ENCODE measurements at places on chromosomes 5 and 9. TPM values are rescaled to one million over a fixed set of nuclear protein-coding genes. Genes with fewer than 3 reads are reported as not detected.
A peak's percentile ranks its signal among the peaks of the same experiment; 100 is the strongest.

DNA sequence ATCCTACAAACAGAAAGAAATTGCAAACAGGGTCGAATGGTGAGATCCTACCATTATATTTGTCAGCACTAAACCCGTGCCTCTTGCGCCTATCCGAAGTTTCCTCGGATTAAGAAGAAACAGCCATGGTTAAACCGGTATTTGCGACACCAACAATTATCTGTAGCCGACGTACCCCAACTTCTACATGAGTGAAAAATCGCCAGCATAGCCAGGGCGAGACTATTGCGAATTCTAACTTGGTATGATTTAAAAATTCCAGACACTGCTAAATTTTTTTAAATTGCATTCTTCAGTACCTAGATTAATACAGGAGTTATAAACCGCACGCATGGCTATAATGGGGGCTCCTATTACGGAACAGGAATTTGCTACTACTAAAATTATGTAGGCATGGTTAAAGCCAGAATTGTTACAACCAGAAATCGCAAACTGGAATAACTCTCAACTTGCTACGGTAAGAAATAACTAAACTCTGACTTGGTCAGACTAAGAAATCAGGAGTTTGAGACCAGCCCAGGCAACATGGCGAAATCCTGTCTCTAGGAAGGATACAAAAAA is 25.3 kb upstream of the ANXA2R start:
- H3K4me1 ChIP-seq = peaks cover 9% of the 10 kb centered on the region
- peak overlapping the region; percentile 93 for H3K4me3 ChIP-seq
- H3K36me3 ChIP-seq = peaks cover 6% of the 10 kb centered on the region
- H3K27ac ChIP-seq = no peak overlapping the region
- H3K27me3 ChIP-seq = no peaks in the 10 kb centered on the region

DNA sequence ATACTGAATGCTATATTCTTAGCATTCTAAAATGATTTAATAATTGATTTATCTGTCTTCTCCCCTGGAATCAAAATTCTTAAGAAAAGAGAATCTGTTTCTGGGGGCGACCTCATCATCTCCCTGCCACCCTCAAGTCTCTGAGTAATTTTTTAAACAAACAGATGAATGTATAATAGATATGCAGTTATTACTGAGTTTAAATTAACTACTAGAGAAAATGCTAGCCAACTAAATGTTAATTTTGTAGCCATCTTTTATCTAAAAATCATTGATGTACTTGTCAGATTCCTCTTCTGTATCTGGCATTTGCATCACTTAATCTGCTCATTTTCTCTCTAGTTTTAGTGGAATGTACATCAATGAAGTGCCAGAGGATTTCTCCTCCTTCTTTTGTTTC is 87.5 kb downstream of the ERBIN start:
- no peak overlapping the region for H3K27ac ChIP-seq
- H3K4me3 ChIP-seq = no peak overlapping the region
- no peaks in the 10 kb centered on the region for H3K27me3 ChIP-seq
- H3K4me1 ChIP-seq = no peaks in the 10 kb centered on the region
- H3K36me3 ChIP-seq = peaks cover 20% of the 10 kb centered on the region
- no peak for DNase-seq

GRCh38 chr9:2816476-2817141 is 27.3 kb downstream of the PUM3 start:
- H3K27me3 ChIP-seq = no peaks in the 10 kb centered on the region
- H3K4me3 ChIP-seq = no peak overlapping the region
- DNase-seq = no peak
- H3K27ac ChIP-seq = no peak overlapping the region

DNA sequence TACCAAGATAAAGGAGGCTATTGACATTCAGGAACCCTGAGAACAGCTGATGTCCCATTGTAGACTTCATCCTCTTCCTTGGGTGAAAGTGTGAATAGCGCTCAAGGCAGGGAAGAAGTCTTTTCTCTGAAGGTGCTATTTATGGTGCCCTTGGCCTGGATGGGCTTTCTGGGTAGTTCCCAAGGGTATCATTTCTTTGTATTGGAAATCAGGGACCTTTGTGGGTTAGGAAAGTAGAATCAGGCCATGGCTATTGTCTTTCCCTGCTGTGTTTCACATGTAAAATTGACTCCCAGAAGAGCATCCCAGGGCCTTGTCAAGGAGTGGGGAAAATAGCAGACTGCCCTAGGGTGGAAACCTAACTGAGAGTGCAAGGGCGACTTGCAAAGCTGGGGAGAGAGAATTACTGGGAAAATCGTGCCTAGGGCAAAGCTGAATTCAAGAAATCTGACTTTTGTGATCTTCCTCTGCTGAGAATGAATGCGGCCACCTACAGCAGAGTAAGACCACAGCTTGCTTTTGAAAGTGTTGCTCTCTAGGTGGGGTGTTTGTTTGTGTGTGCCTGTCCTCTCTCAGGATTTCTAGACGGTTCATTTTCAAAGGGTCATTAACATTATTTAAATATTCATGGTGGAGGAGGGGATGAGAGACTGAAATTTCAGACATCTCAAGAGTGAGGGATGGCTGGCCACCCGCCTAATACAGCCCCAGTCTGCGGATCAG is 160.6 kb downstream of the C9orf152 start:
- DNase-seq = peak; percentile 67
- H3K36me3 ChIP-seq = 0 out of 2 replicates have a peak, but pooled peaks cover 4% of the 10 kb centered on the region
- H3K27me3 ChIP-seq = no peaks in the 10 kb centered on the region
- H3K27ac ChIP-seq = peak overlapping the region; percentile 8
- H3K4me3 ChIP-seq = peak overlapping the region; percentile 83

- no peak overlapping the region for H3K27ac ChIP-seq
- H3K27me3 ChIP-seq = no peaks in the 10 kb centered on the region
- H3K4me3 ChIP-seq = no peak overlapping the region
- H3K36me3 ChIP-seq = peaks cover 9% of the 10 kb centered on the region
These were observed 96.5 kb downstream of the SMIM23 start for GRCh38 chr5:171882118-171882517.

Gene GFRA3
- total RNA-seq = 1.8 TPM

DNA sequence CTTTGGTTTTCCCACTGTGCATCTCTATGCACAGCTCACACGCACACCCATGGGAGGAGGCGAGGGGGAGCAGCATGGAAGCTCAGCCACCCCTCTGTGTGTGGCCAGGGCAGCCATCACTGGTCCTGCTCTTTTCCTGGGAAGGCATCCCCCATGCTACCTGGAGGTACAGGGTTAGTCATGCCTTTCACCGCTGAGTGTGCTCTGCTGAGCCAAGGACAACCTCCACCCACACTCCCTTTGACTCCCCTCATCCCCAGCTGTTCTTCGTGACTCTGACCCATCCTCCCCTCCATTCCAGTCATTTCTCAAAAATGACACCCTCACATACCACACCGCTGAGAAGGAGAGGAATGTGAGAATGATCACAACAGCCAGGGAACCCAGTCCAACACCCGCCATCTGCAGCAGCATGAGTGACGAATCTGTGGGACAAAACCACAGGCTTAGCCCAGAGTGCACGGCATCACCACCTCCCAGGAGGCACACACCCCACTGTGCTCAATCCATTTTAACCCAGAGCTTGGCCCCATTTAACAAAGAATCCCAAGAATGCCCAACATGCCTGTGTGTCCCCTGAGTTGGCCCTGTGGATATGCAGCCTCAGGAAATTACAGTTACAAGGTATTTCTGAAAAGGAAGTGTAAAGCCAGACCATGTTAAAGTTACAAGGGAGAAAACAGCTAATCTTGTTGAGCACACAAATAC is 133.4 kb downstream of the SUSD1 start:
- H3K4me3 ChIP-seq = no peak overlapping the region
- peaks cover 2% of the 10 kb centered on the region for H3K36me3 ChIP-seq
- peaks cover 4% of the 10 kb centered on the region for H3K4me1 ChIP-seq

GRCh38 chr5:68369457-68370125 is 154.0 kb downstream of the PIK3R1 start:
- no peaks in the 10 kb centered on the region for H3K4me1 ChIP-seq
- no peak overlapping the region for H3K4me3 ChIP-seq
- no peaks in the 10 kb centered on the region for H3K36me3 ChIP-seq
- DNase-seq = no peak
- no peak overlapping the region for H3K27ac ChIP-seq
- H3K27me3 ChIP-seq = no peaks in the 10 kb centered on the region

DNA sequence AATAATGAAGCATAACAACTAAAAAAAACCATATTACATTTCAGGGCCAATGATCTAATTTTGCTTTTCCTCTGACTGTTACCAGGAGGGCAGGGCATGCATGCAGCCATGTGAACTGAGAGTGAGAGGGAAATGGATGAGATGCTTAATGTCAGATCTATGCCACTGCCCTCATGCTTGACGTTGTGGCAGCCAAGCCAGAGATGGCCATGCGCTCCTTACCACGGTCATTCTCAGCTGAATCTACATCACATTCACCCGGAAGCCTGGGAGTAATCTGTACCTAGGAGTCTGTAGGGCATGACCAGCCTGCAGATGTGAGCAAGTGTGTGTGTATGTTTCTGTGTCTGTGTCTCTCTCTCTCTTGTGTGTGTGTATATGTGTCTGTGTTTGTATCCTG is 183.7 kb downstream of the KDM4C start:
- H3K4me1 ChIP-seq = no peaks in the 10 kb centered on the region
- no peaks in the 10 kb centered on the region for H3K27me3 ChIP-seq
- no peak for DNase-seq
- H3K27ac ChIP-seq = no peak overlapping the region
- peaks cover 2% of the 10 kb centered on the region for H3K36me3 ChIP-seq
- no peak overlapping the region for H3K4me3 ChIP-seq

DNA sequence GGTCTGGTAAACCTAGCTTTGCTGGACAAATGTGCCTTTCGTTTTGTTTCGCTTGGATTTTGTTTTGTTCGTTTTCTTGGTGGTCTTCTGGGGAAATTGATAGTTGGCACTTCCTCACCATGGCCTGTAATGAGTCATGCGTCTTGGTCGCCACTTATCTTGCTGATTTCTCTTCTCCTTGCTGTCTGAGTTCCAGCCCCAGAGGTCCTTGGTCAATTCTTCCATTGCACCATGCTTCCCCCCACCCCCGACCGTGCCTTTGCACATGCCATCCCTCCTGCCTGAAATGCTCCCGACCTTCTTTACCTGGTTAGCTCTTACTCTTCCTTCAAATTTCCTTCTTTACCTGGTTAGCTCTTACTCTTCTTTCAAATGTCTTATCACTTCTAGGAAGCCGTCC is 168.7 kb upstream of the MSX2 start:
- H3K27ac ChIP-seq = no peak overlapping the region
- H3K36me3 ChIP-seq = no peaks in the 10 kb centered on the region
- no peak overlapping the region for H3K4me3 ChIP-seq
- no peaks in the 10 kb centered on the region for H3K27me3 ChIP-seq

DNA sequence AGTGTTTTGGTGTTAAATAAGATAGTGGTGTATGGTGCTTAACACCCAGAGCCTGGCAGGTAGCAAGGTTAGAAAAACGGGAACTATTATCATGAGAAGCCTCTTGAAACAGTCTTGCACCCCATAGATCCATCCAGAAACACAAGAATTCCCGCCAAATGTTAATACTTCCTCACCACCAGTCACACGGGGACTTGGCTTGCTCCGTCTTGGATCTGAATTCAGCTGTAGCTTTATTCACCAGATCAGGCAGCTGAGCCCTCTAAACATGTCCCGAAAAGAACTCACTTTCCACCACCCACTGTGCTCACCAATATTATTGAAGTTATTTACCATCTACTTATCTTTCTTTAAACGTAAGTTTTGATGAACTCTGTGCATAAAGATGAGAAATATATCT is 101.6 kb upstream of the PTPN3 start:
- no peaks in the 10 kb centered on the region for H3K4me1 ChIP-seq
- H3K27me3 ChIP-seq = no peaks in the 10 kb centered on the region
- no peak overlapping the region for H3K4me3 ChIP-seq

GRCh38 chr5:9726931-9727330 is 96.8 kb upstream of the TAS2R1 start:
- H3K4me3 ChIP-seq = no peak overlapping the region
- H3K4me1 ChIP-seq = no peaks in the 10 kb centered on the region
- no peaks in the 10 kb centered on the region for H3K36me3 ChIP-seq
- no peaks in the 10 kb centered on the region for H3K27me3 ChIP-seq
- DNase-seq = no peak

DNA sequence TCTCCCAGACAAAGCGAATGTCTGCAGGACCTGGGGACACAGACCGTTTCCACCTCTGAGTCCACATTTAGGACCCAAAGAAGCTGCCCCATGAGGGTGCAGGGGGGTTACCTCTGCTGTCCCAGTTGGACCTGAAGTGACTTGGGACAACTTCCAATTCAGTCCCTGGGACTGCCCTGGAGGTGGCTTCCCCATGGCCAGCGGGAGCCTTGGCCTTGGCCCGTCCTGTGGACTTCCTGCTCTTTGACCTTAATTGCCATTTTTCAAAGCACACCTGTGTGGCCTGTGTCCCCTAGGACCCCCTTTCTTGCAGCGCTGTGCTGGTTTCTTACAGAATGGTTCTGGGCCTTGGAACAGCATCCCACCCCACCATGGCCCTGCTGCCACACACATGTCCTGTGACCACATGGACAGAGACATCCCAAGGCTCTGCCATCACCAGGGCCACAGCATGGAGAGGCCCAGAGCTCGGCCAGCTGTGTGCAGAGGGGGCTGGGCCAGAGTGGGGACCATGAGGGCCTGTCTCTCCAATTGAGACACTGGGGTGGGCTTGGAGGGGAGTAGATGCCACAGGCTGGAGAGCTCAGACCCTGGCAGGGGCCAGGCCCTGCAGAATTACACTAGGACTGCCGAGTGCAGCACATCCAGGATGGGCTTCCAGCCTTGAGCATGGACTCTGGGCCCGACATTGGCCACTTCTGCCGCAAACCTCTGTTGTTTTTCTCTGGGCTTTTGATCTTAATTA is 45.8 kb downstream of the SECISBP2 start:
- no peaks in the 10 kb centered on the region for H3K27me3 ChIP-seq
- no peaks in the 10 kb centered on the region for H3K4me1 ChIP-seq
- no peak overlapping the region for H3K27ac ChIP-seq
- peaks cover 32% of the 10 kb centered on the region for H3K36me3 ChIP-seq
- no peak for DNase-seq

- no peaks in the 10 kb centered on the region for H3K4me1 ChIP-seq
- no peak for DNase-seq
- H3K27ac ChIP-seq = no peak overlapping the region
- no peaks in the 10 kb centered on the region for H3K36me3 ChIP-seq
- H3K27me3 ChIP-seq = no peaks in the 10 kb centered on the region
These were observed 65.5 kb downstream of the GNG10 start for GRCh38 chr9:111726949-111727348.

Gene MAMDC4
- total RNA-seq = 9.2 TPM
